ENCODE measurements at places on chromosomes 7 and 10.

GRCh38 chr7:143323653-143324052, 7.7 kb downstream of the CLCN1 start:
- no peak for DNase-seq

DNA sequence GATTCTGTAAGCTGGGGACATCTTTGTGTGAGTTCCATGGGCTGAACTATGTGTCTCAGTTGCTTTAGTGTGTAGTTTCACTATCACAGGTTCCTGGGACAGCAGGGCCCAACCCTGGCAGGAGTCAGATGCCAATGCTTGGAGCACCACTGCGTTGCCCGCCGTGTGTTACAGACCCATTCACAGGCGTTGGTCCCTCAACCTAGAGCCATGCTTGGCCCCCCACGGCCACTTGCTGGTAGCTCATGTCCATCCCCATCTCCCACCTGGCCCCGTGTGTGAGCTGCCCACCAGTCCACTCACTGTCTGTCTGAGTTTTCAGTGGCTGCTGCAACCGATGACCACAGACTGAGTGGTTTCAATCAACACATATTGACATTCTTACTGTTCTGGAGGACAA, 546.9 kb downstream of the TCERG1L start:
- no peak for DNase-seq

DNA sequence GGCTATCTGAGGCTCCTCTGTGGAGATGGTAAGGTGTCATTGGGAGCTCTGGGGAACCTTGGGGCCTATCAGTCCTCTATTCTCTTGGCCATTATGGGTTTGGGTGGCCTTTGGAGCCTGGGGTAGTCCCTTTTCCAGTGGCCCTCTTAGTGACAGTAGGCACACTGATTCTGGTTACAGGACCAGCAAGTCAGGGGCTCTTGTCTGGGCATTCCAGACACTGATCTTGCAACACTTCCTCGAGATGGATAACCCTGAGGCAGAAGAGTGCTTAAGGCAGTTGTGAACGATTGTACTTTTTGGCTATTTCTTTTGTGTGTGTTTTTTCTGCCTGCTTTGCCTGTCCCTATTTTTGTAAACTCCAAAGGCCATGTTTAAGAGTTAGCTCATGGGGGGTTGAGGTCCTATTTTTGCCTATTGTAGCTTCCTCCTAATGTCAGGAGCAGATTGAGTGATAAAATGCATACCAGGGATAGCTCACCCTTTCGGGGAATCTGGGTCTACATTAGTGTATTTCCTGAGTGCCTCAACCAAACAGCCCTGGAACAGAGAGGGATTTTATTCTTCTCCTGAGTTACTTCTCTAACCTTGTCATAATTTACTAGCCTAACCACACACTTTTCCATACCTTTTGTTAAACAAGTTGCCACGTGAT, 61.2 kb downstream of the PRKAR2B start:
- no peak for DNase-seq

GRCh38 chr10:131693766-131694165, 207.0 kb upstream of the PPP2R2D start:
- DNase-seq = no peak

- no peak for DNase-seq
Observed at GRCh38 chr7:81213394-81213793, 294.5 kb upstream of the SEMA3C start.

DNA sequence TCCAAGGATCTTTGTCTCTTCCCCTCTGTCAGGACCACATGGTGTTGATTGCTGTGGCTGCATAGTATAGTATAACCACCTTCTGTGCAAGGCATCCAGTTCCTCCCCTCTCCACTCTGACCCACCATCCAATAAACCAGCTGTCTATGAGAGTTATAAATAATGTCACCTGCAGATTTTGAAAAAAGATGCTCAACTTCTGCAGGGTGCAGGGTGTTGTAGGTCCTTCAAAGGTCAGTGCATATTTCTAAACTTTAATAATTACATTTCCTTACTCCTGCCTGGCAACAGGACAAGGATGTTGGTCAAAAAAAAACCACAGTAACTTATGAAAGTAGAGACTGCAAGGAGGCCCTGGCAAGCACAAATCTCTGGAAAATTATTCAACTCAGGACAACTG, 166.2 kb downstream of the PKD1L1 start:
- DNase-seq = no peak

- DNase-seq = no peak
Observed at GRCh38 chr10:13567030-13567429, 19.7 kb upstream of the PRPF18 start.

DNA sequence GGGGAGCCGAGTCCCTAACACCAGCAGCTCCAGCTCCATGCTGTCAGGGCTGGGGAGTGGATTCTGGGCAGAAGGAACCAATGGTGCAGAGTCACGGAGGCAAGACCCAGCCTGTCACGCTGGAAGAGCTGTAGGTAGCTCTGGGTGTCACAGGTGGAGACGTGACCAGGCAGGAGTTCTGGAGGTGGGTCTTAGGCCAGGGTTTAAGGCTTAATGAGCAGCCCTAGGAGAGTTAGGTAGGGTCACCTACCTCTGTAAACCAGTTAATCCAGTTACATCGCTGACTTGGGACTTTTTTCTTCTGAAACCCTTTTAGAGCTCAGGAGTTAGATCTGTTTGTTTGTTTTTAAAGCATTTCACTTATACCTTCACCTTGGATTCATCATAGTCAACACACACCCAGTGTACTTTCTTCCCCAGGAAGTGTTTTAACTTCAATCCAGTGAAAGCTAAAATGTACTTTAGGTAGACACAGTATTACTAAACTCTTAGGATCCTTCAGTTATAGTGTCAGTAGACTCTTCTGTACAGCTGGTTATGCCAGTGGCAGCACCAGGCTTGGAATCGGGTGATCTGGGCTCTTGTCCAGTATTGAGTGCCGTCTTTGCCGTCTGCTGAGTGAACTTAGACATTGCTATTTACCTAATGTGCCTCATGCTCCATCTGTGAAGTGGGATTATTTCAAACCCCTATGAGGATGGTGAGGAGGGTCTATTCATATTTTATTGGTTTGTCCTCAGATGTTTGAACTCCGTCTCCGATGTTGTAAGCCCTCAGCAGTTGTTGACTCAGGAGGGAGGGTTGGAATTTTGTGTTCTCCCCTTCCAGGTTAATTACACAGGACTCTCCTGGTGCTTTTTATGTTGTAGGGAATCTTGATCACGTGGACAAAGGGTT, 31.0 kb downstream of the TACR2 start:
- DNase-seq = no peak

GRCh38 chr7:19017374-19017773, 100.1 kb downstream of the TWIST1 start:
- DNase-seq = no peak

DNA sequence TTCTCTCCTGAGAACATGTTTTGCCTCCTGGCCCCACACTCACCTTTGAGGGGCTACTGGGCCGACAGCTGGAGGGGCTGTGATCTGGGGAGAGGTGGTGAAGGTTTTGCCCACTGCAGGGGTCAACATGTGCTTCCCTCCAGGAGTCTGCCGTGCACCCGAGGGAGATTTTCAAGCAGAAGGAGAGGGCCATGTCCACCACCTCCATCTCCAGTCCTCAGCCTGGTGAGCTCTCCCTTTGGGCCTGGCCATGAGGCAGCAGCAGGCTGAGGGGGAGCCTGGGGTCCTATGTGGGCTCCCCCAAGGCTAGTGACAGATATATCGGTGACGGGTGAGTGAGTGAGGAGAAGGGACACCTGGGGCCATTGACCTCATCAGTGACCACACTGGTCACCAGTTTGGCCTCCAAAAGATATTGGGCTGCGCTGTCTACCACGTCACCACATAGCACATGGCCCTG, 6.6 kb downstream of the PGAM2 start:
- DNase-seq = no peak

DNA sequence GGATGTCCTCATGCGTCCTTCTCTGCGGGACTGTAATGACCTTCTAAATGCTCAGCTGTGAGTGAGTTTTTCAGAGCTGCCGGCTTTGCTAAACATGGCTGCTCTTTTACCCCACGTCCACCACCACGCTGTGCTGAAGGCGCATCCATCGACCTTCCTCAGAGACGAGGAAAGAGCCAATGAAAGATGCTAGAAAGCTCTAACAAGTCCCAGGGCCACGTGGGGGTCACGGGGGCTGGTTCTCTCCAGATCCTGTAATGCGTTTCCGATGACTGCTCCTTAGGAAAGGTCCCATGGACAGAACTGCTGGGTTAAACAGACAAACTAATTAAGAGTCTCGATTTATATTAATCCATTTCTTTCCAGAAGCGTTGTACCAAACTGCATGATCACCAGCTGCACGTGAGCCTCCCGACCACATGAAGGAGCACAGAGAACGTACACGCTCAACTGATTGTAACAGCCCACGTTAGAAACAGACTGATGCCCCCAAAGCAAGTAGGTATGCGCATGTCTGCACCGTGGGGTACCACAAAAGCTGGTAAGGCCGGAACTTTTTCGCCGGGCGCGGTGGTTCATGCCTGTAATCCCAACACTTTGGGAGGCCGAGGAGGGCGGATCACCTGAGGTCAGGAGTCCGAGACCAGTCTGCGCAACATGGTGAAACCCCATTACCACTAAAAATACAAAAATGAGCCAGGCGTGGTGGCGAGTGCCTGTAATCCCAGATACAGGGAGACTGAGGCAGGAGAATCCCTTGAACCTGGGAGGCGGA, 109.6 kb downstream of the TCERG1L start:
- no peak for DNase-seq

DNA sequence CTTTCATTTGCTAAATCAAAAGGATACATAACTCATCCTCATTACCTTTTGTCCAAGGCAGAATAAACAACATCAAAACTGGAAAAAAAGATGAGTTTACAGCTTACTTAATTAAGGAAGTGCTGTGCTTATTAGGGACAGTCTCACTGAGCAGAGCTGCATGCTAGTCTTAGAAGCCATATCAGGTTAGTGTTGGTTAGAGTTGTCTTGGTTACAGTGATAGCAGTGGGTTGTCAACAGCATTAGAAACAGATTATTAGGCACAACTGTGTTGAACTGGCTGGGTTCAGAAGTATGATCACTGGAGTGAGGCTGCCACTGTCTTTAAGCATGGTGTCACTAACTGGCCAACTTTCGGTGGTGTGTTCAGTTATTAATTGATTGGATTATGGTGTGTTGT, 503.9 kb upstream of the IGFBP3 start:
- no peak for DNase-seq

GRCh38 chr7:18637516-18637915, 142.0 kb downstream of the HDAC9 start:
- DNase-seq = no peak

DNA sequence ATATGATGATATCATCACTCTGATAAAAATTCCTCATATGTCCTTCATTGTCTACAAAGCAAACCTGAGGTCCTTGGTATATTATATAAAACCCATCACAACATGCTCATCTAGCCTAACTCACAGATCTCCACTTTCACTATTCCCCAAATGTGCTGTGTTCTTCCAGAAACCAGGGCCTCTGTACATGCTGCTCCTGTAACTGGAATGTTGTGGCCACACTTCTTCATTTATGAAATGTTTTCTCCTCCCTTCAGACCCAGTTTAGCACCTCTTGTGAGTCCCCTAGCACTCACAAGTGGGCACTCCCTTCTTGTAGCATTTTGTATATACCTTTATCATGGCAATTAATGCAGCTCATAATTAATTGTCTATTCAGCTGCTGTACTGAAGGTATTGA, 61.9 kb downstream of the AASS start:
- no peak for DNase-seq

DNA sequence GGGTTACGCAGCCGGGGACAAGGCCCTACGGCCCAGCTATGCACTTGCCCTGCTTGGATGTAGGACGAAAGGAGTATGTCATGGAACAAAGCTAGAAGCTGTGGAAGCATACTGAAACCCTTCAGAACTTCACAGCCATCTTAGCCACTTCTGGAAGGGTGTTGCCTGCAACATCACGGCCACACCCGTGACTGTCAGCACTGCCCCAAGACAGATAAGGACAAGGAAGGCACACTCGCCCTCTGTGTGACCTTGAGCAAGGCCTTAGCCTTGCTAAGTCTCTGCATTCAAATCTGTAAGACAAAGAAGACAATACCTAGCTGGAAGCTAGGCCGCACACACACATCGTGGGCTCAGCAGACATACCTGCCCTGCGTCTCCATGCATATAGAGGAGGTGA, 352.5 kb upstream of the MGMT start:
- DNase-seq = no peak

DNA sequence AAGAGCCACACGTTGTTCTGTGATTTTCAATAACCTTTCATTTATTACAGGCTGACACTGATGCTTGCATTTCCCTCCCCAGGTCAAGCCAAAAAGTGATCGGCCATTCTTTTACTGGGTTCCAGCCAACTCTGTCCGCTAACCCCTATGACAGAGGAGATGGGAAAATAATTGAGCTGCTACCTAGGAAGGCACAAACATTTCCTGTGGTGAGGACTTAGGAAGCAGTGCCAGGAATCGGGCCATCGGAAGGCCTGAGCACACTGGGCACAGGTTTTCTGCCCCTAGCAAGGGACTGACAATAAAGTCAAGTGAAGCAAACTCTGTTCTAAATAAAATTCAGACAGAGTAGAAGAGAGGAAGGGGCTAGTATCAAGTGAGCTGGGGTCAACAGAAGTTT, 313.0 kb upstream of the AOAH start:
- no peak for DNase-seq

GRCh38 chr10:48536916-48537890, 67.7 kb downstream of the ARHGAP22 start:
- DNase-seq = peak; percentile 32

- DNase-seq = no peak
Observed at GRCh38 chr7:43700059-43700501, 29.2 kb downstream of the COA1 start.

DNA sequence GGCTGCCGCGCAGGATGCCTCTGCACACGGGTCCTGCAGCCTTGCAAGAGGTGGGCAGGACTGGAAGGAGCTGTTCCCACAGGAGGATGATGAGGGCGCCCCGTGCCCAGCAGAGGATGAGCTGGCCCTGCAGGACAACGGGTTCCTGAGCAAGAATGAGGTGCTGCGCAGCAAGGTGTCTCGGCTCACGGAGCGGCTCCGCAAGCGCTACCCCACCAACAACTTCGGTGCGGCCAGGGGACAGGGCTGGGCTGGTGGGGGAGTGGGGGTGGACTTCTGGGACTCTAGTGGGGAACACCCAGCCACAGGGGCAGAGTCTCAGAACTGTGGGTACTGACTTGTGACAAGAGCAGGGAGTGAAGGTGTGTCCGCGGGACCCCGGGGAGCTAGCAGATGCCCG, 16.0 kb downstream of the ZFYVE27 start:
- no peak for DNase-seq

- DNase-seq = no peak
Observed at GRCh38 chr7:153432063-153432462, 620.1 kb upstream of the DPP6 start.

GRCh38 chr7:155685791-155686160, 41.3 kb downstream of the RBM33 start:
- DNase-seq = no peak

- DNase-seq = no peak
Observed at GRCh38 chr7:32500922-32501341, 5.6 kb downstream of the AVL9 start.

DNA sequence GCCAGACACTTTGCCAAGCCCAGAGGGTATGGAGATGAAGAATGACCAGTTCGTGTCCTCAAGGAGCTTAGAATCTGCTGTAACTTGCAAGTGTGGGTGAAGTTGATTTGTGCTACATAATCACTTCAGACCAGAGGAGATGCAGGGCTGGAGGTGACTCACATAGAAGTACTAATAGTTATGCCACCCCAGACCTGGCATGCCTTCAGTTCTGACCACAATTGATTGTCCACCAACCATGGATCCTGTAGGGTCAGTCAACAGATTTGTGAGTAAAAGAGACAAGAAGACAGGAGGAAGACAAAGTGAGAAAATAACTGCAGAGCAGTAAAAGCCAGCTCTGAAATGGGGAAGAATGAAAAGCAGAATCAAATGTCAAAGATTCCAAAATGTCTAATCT, 51.2 kb upstream of the BMPER start:
- DNase-seq = no peak

All from activated CD8-positive, alpha-beta memory T cell treated with anti-CD3 and anti-CD28 coated beads, Interleukin-2, amount 10 ng/mL, durations not matched to agents 7 days and 5 days (primary cell).